ENCODE measurements at places on chromosomes 5 and 9.

DNA sequence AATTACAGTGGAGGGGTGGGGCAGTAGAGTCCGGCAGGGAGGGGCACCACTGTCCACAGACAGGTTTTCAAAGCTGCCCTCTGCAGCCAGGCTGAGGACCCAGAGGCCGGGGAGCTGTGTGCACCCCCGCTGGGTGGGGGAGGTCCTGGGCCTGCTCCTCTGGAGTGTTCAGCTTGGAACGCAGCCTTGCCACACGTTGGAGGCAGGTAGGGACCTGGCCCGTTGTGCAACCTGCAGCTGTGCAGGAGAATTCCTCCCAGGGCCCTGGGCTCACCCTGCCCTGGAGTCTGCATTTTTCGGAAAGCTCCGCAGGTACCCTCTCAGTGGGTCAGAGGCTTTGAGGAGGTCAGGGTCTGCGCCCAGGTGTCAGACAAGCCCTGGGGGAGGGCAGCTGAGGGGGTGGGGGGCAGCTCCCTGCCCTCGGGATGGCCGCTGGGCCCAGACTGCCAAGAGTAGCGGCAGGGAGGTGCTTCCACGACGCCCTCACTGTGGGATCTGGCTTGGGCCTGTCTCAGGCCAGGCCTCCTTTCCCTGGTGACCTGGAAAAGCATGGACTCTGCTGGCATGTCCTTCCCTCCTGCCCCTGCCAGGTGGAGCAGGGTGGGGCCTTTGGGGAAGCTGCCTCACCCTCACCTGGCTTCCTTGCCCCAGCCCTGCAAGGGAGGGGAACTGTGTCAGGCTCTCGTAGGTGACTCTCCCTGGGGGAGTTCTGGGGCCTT is 29.5 kb downstream of the RXRA start:
- DNase-seq = no peak

GRCh38 chr5:134288610-134289009 is 62.7 kb upstream of the PPP2CA start:
- DNase-seq = no peak

DNA sequence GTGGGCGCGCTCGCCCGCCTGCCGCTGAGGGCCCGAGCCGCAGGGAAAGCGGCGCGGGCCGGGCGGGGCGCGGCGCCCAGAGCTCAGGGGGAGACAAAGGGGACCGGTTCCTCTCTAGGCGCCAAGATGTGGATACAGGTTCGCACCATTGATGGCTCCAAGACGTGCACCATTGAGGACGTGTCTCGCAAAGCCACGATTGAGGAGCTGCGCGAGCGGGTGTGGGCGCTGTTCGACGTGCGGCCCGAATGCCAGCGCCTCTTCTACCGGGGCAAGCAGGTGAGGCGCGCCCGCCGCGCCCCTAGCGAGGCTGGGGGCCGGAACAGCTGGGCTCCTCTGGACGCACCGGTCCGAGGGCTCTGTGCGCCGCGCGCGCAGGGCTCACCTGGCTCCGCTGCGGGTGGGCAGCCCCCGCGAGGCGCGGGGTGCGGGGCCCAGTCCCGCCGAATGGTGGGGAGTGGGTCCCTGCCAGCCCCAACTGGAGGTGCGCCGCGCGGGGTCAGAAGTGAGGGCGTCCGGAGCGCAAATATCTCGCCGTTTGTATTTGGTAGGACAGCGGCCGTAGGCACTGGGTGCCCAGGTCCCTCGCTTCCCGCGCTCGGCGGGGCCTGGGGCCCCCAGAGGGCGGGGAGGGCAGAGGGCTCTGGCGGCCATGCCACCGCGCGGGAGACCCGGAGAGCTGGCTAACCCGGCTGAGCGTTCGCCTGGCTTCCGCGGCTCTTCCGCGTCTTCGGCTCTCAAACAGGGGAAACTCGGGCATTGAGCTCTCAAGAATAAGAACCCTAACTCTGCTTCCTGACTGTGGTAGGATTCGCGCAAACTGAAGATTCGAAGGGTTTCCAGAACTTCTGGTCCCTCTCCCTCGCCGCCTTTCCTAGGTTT is 607 bp downstream of the UHRF2 start:
- DNase-seq = no peak

DNA sequence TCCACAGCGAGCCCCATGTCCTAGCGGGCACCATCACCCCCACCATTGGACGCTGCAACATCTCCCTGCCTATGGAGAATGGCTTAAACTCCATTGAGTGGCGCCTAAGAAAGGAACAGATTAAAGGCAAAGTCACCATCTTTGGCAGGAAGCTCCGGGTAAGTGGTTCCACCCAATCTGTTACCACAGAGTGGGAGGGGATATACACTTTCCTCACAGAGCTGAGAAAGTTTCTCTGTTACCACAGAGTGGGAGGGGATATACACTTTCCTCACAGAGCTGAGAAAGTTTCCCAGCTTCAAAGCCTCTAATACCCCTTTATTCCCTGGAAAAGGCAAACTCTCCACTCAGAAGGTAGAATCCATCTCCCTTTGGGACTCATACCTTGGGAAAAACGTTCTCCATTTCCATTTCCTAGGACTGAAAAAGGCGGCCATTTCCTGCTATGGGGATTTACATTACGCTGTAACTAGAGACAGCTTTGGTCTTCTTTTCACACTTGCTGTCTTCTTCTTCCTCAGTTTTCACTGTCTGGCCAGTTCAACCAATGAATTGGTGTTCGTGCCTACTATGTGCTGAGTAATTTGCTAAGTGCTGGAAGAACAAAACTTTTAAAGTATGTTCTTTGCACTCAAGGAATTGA is 63.4 kb upstream of the WWC1 start:
- DNase-seq = no peak

GRCh38 chr5:180080486-180081280 is 9.1 kb upstream of the RNF130 start:
- no peak for DNase-seq

DNA sequence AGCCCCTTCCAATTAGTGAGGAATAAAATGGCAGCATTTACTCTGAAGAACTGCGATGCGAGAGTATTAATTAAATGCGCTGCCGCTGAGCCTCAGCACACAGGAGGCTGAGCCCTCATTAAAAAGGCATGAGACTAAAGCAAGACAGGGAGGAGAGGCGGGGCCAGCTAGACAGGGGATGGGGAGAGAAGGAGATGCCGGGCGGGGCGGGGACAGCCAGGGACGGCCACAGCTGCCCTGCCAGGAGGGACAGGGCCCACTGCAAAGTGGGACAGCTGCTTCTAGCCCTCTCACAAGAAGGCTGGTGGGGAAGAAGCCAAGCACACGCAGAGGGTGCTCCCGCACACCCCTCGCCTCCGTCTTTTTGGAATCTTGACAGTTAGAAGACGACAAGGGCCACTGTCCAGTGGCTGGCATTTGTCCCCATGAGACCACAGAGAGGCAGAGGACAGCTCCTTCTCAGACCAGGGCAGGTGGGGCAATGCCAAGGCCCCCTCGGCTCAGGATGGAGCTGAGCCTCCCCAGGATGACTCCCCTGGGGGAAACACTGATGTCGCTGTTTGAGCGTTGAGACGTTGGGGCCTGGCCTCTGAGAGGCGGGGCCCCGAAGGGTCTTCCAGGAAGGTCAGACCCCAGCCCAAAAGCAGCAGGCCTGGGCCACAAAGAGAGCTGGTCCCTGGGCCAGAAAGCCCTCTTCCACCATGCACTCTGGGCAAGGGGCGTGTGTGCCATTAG is 26.9 kb downstream of the ADAMTS2 start:
- peak; percentile 46 for DNase-seq

- DNase-seq = no peak
These were observed 59.8 kb downstream of the KIAA1958 start for GRCh38 chr9:112546149-112547012.

DNA sequence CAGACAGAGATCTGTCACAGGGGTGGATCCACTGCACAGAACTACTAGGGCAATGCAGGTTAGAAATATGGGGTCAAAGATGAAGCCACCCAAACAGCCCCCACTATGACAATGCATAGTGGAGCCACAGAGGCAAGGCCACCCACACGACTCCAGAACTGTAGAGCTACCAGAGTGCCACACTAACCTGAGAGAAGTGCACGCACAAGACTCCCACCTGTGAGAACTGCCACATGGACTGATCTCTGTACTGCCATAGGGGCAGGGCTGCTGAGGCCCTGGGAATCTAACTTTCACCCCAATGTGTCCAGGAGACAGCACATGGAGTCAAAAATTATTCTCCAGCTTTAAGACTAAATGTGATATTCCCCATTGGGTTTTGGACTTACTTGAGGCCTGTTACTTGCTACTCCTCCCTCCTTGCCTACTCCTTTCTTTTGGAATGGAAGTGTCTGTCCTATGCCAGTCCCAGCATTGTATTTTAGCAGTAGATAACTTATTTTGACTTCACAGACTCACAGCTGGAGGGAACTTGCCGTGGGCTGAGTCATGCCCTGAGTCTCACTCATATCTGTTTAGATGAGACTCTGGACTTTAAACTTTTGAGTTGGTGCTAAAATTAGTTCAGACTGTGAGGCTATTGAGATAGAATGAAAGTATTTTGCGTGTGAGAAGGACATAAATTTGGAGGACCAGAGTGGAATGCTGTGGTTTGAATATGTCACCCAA is 853.3 kb downstream of the MAT2B start:
- no peak for DNase-seq

GRCh38 chr5:502325-503079 is 21.7 kb downstream of the SLC9A3 start:
- DNase-seq = no peak

DNA sequence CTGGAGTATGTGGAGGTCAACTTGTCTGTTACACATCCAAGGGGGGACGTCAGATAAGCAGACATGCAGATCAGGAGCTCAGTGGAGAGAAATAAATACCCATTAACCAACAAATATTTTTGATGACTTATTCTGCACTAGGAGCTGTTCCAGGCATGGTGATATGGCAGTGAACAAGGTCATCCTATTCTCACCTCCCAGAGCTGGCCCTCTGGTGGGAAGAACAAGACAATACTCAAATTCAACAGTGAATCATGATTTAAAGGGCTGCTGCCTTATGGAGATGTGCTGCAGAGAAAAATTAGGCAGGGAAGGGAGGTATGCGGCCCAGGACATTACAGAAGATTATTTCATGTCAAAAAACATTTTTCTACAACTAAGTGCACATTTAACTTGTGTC is 36.5 kb downstream of the SYK start:
- DNase-seq = no peak

- no peak for DNase-seq
These were observed 159.5 kb upstream of the SHB start for GRCh38 chr9:38228331-38229103.

- no peak for DNase-seq
These were observed 179.7 kb upstream of the HAPLN1 start for GRCh38 chr5:83900306-83900705.

DNA sequence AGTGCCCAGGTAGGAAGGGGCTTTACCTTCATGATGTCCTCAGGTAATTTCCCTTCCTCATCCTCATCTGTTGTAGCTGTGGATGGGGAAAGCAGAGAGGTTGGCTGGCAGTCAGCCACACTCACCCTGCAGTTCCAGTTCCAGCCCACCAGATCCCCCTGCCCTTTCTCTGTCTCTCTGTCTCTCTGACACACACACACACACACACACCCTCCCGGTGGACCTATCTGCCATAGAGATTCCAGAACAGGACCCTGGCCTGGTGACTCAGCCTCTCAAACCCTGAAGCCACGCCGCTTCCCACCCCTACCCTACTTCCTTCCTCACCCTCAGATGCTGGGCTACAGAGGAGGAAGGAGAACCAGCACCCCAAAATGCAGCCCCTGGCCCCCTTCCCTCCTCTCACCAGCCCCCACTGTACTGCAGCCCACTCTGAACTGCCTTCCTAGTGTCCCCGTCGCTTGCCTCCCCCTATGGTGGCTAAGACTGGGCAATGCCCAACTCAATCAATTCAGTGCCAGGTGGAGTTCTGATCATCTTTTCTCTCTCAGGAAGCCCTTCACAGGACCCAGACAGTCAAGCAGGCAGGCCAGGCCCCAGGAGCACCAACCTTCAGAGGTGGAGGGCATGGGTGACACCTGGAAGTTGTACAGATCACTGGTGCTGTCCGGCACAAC is 4.8 kb downstream of the IRF1 start:
- no peak for DNase-seq

- DNase-seq = no peak
These were observed 115.1 kb upstream of the DAP start for GRCh38 chr5:10876006-10876744.

DNA sequence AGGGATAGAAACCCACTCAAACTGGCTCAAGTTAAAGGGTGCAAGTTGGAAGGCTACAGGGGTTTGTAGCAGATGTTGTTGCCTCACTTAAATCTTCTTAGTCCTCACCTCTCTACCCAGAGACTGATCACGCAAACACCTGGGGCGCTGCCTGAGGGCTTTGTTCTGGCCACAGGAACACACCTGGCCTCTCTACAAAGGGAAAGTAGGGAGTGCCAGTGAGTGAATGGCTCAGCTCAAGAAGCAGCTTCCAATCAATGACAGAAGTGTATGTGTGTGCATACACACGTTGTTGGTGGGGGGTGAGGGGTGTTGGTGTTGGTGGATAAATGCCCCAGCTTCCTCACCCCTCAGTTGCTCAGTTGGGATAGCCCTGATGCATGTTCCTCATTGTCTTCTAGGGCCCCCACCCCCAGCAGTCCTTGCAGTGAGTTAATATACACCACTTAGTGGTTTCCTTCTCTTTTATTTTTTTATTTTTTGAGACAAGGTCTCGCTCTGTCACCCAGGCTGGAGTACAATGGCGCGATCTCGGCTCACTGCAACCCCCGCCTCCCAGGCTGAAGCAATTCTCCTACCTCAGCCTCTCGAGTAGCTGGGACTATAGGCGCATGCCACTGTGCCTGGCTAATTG is 30.6 kb upstream of the CTNNA1 start:
- no peak for DNase-seq

GRCh38 chr9:7097040-7097715 is 339.4 kb downstream of the KDM4C start:
- DNase-seq = no peak

GRCh38 chr5:35651002-35651756 is 33.5 kb downstream of the SPEF2 start:
- peak; percentile 60 for DNase-seq

DNA sequence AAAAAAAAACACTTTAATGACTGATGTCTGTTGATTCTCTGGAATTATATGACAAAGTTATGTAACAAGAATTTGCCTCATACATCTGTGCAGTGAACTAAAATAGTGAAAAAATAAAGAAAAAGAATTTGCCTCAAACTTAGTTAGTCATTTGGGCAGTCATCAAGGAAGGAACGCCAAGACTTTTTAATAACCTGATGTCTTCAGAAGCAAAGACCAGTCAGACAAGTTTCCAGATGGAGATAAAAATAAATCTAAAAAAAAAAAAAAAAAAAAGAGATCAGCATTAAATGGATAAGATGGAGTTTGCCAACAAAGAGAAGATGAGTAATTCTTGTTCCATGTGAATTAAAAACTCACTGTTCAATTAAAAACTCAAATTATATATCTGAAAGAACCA is 52.3 kb upstream of the JMY start:
- DNase-seq = peak; percentile 15

GRCh38 chr9:99211746-99212145 is 10.0 kb downstream of the ALG2 start:
- DNase-seq = no peak

GRCh38 chr9:127122176-127123063 is at the start of gene ANGPTL2:
TSS of gene ANGPTL2 (minus strand) at chr9:127122635. CDS start at chr9:127108731, 13,904 bp downstream.
- DNase-seq = peak; percentile 93
